ENCODE measurements at places on chromosomes 7 and 10.

GRCh38 chr7:37363536-37364491 lies 84.8 kb downstream of the ELMO1 start:
- DNase-seq, result no peak

- no peak for DNase-seq
Observed at GRCh38 chr10:103985726-103986125, 18.8 kb downstream of the SLK start.

- DNase-seq, result peak; percentile 23
Observed at GRCh38 chr7:126803060-126803665, 449.6 kb downstream of the GRM8 start.

- DNase-seq, result no peak
Observed at GRCh38 chr7:134468054-134468453, 9.2 kb upstream of the AKR1B1 start.

- no peak for DNase-seq
Observed at GRCh38 chr10:108849688-108850087, 1073.6 kb downstream of the XPNPEP1 start.

GRCh38 chr10:101609481-101609880 lies 21.4 kb downstream of the DPCD start:
- no peak for DNase-seq

- DNase-seq, result no peak
Observed at GRCh38 chr10:24701447-24701846, 22.2 kb downstream of the ARHGAP21 start.

DNA sequence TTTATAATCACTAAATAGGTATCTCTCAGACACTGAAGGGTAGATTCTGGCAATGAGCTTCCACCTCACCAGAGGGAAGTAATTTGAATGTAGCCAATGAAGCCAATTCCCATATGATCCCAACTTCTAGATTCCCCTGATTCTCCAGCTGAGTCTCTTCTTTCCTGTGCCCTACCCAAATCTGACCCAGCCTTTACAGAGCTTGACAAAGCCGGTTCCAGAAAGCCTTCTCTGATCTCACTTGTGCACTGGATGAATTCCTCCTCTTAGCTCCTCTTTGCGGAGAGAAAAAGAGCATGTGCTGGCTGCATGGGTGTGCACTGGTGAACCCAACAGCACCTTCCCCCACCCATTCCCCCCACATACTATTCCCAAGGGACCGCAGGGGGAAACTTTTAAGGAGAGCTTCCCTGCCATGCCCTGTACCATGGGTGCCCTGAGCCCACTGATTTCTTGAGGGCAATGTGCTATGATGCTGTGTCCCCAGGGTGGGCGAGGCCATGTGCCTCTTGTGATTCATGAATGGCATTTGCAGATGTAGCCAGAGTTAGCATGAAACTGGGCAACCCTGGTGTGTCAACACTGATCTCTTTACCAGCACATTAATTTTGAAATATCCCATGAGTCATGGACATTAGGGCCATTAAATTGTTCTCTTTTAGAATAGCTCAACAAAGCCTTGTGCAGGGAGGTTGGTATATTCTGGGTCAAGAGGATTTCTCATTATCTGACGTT lies 50.4 kb upstream of the PLEKHA1 start:
- DNase-seq, result no peak

- no peak for DNase-seq
Observed at GRCh38 chr7:22867589-22867988, 44.9 kb upstream of the TOMM7 start.

DNA sequence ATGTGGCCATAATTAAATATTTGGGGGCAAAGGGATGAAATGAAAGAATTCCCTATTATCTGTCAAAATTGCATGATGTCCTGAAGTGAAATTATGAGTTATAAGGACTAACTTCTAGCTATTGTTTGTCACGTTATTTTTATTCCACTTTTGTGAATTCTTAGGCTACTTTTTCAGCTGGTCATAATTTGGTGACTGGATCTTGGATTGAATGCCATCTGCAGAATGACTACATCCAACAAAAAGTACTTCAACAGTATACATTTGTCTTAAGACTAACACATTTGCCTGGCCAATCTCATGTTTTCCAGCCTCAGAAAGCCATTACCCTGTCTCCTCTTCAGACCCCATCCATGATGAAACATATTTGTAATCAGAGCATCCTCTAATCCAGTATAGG lies 48.1 kb upstream of the WNT16 start:
- no peak for DNase-seq

- DNase-seq, result peak; percentile 58
Observed at GRCh38 chr10:128078136-128078969, 47.9 kb downstream of the MKI67 start.

DNA sequence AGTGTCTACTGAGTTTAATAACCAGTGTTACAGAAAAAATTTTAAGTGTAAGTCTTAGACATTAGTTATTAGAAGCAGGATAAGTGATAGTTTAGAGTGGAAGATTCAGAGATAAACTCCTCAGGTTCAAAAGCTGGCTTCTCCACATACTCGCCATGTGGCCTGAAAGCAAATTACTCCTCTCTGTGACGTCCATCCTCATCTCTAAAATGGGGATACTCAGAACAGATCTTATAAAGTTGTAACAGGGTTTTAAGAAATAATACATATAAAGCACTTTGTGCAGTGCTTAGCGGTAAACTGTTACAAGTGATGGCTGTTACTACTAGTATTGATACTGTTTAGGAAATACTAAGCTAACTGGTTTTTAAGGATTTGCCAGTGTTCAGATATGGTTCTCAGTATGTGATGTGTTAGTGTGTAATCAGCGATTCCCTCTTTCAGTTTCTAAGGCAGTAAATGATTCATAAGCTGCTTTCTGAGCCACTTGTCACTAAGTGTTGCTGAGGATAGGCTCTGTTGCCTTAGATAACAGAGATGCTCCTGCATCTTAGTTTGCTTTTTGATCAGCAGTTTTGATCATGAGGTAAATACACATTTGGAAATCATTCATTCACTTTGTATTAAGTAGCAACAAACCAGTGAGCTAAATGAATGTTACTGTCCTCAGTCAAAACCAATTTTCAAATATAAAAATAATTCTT lies 58.7 kb downstream of the CYP51A1 start:
- no peak for DNase-seq

DNA sequence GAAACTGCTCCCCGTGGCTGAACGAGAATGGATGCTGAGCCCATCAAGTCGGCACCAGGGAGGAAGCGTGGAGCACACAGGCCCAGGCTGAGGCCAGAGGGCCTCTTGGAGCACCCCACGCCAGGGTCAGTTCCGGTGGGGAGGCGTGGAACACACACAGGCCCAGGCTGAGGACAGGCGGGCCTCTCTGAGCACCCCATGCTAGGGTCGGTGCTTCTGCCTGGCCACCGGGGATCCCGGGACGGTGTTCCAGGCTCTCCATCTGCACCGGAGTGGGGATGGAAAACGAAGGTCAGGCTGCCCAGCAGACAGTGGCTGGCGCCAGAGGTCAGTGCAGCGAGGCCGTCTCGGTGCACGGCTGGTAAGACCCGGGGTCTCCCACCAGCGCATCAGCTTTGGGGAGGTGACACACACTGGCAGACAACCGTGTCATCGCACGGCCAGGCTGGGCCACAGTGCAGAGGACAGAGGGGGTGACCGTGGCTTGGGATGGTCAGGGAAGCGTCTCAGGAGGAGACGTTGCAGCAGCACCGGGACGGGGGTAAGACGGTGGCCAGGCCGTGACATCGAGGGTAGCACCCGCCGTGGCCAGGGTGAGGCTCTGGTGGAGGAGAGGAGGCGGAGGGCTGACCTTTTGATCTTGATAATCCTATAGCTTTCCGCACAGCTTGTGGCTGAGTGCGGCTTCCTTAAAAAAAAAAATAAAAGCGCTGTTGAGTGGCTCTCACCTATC lies 203.9 kb downstream of the ELFN1 start:
- no peak for DNase-seq

DNA sequence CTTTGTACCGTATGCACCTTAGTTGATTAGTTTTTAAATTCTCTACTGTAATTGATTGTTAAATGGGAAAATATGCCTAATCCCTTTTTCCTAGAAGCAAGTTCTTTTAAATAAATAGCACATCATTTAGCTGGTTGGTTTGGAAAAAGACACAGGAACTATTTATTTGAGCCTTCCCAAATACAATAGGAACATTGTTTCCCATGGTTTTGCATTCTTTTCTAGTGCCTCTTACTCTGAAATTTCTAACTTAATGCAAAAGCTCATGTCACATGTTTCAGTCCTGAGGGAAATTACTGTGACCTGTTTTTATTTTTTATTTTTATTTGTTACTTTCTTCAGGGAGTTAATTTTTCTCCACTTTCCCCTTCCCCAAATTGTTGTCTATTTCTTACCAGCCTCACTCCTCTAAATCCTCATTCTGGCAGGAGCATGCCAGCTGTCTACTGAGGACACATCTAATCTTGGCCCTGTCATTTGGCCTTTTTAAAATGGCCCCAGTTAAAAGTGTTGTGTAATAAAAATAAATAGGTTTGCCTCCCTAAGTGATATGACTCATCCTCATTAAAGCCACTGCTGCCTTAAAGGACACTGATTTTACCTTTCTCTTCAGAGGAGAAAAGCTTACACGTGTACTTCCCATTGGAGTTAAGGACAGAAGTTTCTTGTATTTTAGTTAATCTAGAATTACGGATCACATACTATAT lies 94.5 kb downstream of the PPP1R3A start:
- no peak for DNase-seq

GRCh38 chr7:151851145-151851751 lies 25.7 kb downstream of the PRKAG2 start:
- DNase-seq, result no peak

- DNase-seq, result no peak
Observed at GRCh38 chr10:78542141-78542489, 508.5 kb downstream of the RPS24 start.

DNA sequence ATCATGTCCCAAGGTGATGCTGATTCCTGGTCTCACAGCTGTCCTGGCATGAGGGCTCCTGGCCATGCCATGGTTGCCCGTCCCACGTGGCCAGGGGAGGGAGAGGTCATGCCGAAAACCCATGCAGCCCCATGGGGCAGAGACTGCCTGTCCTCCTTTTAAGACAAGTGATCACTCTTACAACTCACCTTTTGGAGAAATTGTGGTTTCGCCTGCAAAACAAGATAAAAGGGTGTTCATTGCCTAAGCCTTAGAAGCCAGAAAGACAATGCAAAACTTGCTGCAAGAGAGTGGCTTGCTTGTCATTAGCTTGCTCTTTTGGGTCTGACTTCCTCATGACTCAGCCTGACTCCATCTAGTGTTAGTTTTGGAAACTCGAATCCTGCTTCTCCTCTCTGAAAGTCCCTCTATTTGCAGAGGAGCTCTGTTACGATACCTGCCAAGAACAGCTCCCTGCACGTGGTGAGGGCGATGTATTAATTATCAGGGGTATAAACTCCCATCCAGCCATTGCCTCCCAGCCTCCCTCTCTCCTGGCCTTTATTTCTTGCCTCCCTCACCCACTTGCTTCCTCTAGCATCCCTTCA lies 26.7 kb downstream of the TMEM273 start:
- no peak for DNase-seq

DNA sequence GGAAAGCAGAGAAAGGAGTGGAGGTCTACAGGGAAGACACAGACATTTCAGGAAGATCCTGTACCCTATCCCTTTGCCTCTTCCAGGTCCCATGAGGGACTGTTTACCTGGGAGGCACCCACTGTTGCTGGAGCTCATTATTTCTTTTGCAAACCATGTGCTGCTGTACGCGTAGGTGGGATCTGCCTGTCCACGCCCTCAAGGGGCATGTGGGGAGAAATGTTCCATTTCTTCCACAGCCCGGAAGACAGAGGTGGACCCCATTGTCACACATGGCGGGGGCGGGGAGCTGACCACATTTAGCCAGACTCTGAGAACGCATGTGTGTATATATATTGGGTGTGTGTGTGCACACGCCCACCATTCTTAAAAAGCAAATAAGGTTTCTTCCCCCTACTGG lies 2.0 kb downstream of the PLXNA4 start:
- DNase-seq, result no peak

DNA sequence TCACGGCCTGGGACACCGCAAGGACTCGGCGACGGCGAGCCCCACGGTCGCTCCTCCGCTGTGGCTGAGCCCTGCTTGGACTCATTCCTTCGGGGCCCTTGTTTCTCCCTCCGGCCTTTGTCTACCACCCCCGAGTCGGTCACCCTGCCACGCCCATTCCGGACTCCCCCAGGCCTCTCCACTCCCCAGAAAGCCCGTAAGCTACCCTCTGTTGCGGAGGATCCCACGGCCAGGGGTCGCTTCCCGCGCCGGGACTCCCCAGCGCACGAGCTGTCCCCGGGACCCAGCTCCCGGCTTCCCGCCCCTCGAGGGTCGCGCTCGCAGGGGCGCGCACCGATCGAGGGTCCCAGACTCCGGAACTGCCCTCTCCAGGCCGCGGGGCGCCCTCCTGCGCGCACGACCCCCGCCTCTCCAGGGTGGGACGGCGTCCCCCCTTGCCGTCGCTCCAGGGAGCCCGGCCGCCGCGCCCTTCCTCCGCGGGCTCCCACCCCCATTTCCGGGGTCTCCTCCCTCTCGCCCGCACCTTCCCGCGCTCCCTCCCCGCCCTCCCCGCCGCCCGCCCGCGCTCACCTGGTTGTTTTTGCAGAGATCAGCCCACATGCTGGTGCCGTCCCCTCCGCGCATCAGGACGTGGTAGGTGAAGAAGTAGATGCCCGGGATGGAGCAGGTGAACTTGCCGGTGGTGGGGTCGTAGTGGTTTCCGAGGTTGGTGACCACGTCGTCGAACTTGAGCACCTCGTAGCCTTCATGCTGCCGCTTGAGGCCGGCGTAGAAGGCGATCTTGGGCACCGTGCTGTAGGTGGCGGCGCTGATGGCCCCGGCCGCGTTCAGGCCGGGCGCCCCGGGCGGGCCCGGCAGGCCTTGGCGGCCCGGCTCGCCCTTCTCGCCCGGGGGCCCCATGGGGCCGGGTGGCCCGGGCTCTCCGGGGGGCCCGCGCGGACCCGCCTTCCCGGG lies 1.5 kb downstream of the C1QL3 start:
- DNase-seq, result no peak

GRCh38 chr7:66696774-66697191 lies 43.8 kb upstream of the RABGEF1 start:
- DNase-seq, result no peak

DNA sequence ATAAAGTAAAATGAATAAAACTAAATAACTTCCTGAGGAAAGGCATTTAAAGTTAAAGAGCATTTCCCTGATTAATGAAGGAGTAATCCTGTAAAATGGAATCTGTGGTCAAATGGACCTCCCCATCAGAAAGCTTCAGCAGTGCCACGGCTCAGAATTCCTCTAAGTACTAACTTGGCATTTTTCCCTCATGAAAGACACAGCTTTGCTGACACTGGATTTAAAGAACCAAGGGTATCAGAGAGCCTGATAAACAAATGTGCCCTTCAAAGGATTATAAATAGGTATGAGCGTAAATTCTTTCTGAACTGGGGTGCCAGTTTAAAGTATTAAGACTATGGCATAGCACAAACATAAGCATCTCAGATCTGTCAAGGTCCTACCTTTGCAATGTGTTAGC lies 24.2 kb upstream of the RNF148 start:
- DNase-seq, result no peak

DNA sequence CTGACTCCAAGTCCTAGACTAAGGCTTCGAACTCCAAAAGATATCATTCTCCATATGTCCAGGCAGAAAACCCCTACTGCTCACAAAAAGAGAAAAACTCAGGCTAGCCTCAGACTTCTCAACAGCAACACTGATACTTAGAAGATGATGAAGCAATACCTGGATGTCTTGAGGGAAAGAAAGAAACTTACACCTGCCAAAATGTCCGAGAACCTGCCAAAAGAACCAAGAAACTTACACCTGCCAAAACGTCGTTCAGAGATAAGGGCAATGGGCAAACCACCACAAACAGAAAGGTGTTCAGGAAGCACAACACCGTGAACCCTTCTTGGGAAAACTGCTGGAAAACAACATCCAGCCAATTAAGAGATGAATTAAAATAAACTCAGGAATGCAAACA lies 15.3 kb downstream of the ABLIM1 start:
- no peak for DNase-seq
